HT1080 (cell line): ENCODE measurements at places on chromosomes 3 and 15. TPM values are rescaled to one million over a fixed set of nuclear protein-coding genes. Genes with fewer than 3 reads are reported as not detected.

DNA sequence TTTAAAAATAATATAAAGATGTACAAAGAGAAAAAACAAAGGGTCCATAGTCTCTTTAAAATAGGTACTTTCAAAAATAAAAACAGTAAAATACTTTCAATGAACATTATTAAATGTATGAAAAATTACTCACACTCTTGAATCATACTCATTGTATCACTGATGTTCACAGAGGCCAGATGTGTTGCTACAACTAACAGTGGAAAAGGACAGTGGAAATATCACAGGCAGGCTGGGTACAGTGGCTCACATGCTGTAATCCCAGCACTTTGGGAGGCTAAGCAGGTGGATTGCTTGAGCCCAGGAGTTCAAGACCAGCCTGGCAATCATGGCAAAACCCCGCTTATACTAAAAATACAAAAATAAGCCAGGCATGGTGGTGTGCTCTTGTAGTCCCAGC lies 26.8 kb downstream of the NPHP3 start:
- no peak for DNase-seq

DNA sequence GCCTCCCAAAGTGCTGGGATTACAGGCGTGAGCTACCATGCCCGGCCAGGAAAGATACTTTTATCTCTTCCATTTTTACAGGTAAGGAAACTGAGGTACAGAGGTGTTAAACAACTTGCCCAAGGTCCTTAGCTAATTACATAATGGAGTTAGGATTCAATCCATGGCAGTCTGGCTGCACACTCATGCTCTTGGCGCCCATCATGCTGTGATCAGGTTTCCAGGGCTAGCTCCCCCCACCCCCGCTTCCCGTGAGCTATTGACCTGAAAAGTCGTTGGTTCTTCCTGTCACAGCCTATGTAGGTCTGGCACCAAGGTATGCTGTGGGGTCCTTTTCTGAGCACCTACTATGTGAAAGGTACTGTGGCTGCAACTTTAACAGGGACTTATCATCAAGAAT lies 55.9 kb upstream of the LARS2 start:
- peak; percentile 17 for DNase-seq

DNA sequence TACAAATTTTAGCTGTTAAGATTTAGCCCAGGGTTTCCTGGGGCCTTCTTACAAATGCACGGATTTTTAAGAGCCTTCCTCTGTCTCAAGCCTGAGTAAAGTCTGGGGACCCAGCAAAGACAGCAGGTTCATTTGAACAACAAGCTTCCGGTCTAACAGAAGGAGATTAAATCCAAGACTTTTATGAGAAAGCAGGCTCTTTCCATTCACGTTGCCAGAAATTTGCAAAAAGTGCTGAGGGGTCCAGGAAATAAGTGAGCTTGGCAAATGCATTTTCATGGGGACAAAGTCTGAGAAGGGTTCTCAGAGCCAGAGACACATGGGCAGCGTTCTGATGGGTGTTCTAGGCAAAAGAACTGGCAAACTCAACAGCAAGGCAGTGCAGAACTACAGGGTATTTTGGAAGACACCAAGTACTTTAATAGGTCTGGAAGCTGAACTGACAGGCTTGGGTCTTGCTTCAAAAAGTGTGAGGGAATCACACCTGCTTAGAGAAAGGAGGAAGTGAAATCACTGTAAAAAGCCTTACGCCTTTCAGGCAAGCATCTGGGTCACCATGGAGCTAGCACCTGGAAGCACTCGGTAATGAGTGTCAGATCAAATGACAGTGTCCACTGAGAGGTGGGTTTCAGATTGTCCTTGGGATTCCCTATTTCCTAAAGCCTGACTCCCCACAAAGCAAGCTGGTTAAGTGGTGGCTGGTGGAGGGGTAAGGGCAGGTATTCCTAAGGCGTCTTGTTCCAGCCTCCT lies 115.8 kb upstream of the ARHGEF3 start:
- no peak for DNase-seq

DNA sequence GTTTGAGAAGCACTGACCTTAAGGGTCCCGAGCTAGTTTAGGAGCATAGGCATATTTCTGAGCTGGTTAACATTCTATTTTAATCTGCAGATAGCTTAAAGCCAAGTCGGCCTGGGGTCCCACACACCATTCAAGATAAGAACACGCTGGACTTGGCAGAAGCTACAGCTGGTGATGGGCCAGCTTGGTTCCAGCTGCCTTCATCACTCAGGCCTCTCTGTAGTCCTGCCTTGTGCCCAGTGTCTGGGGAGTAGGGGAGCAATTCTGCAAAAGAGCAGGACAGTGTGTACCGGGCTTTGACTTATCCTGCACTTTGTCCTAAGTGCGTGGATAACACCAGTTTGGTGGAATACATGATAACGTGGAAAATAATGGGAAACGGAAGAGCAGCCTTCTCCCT lies 164.5 kb downstream of the MEGF11 start:
- no peak for DNase-seq

CHRFAM7A gene
- total RNA-seq, result 3.9 and 5.1 TPM in 2 replicates

DNA sequence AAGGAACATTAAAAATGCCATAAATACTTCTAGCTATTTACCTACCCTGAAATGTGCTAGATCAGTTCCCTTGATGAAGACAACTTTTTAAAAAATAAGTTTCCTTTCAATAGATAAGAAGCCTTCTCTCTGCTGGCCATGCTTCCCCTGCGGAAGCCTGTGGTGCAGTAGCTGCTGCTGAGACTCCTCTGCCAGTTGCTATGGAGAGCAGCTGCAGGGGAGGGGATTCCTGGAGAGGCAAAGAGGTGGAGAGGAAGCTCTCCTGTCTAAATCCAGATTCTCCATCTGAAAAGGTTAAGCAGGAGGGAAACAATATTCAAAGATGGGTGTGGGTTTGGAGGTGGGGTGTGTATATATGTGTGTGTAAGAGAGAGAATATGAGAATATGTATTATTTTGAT lies 69.8 kb upstream of the BFSP2 start:
- no peak for DNase-seq

NOX5 gene
- total RNA-seq, result 0.03 and 1.1 TPM in 2 replicates

GRCh38 chr3:195820901-195821300 lies 9.2 kb upstream of the MUC4 start:
- no peak for DNase-seq

DAZL gene
- 0.07 TPM in 1 of 2 replicates, not detected in the other for total RNA-seq

GRCh38 chr15:31456354-31457060 lies 129.9 kb downstream of the KLF13 start:
- DNase-seq, result no peak

- DNase-seq, result peak; percentile 27
Observed at GRCh38 chr3:104785947-104786346, 580.8 kb upstream of the ALCAM start.

GRCh38 chr3:150423761-150424160 lies 15.7 kb downstream of the TSC22D2 start:
- no peak for DNase-seq

PAQR9 gene
- 0.03 TPM in 1 of 2 replicates, not detected in the other for total RNA-seq

IRAK2 gene
- 7.5 and 9.1 TPM in 2 replicates for total RNA-seq

- no peak for DNase-seq
Observed at GRCh38 chr3:168029705-168030104, 66.0 kb downstream of the GOLIM4 start.

DNA sequence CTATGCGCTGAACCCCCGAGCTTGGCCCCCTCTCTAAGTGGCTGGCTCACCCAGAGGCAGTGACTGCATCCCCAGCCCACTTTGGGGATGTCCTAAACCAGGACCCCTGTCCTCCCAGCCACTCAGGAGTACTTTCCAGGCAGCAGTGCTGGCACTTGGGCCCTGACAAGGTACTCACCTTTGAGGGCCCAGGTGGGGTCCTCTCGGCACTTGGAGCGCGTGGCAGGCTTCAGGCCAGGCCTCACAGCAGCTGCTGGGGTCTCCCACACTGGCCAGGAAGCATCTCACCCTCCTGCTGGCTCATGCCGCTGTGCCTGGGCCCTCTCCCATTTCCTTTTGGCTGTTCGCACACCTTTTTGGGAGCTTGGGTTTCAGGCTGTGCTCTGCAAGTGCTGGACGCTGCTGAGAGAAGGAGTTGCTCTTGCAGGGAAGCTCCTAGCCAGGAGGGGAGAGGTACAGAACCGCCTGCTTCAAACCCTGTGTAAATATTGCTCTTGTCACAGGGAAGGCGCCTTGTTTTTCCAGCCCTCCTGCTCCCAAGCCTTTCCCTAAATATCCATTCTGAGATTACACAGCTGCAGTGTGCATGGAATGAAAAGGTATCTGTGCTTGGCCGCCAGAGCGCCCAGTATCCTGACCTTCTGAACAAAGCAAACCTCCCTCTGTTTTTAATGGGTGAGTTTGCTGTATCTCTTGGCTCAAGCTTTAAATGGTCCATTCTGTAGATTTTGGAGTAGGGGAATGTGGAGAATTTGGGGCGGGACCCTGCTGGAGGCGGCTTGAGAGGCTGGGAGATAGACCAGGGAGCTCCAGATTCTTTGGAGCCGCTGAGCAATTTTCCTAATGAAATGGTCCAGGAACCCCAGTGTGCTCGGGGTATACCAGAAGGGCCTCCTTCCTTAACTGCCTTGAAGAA lies 45.6 kb downstream of the DNASE1L3 start:
- DNase-seq, result no peak

GABRB3 gene
- not detected in 2 replicates for total RNA-seq

- DNase-seq, result no peak
Observed at GRCh38 chr3:39154280-39155021, 1.1 kb upstream of the CSRNP1 start.

GOLGA8T gene
- total RNA-seq, result 0.06 and 0.17 TPM in 2 replicates

DNA sequence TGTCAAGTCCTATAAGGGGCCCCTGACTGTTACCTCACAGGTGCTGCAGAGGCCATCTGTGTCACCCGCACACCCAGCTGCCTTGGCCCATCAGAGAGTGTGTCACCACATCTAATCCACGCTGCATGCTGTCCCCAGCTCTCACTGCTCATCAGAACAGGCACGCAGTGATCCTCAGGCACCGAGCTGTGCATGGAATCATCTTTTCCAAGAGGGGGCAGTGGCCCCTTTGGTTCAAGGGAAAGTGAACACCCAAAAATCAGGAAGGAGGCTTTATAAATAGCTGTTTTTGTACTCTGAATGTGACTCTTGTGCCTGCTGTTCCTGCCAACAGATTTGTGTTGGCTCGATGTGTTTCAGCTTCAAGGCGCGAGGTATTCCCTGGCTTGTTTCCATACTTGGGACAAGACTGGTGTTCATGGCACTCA lies 110.3 kb upstream of the ETV5 start:
- no peak for DNase-seq

DNA sequence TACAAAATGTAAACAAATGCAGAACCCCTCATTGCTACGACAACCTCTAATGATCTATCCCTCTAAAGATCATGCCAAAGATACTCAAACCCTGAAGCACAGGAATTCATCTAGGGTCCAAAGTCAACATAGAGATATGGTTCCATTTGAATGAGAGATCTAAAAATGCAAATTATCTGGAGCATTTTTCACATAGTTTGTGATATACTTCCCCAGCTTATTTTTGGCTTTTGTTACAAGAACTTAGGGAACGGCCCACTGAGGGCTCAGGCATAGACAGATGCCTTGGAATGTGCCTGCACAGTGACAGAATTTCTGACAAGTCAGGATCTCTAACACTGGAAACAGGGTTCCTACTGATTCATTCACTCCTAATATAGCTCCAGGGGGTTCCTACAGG lies 258.9 kb upstream of the THBS1 start:
- no peak for DNase-seq

GRCh38 chr3:9864200-9864927 lies 15.7 kb downstream of the CIDEC start:
- DNase-seq, result peak; percentile 65

GRCh38 chr15:61336026-61336638 lies 107.0 kb upstream of the RORA start:
- no peak for DNase-seq

- DNase-seq, result peak; percentile 44
Observed at GRCh38 chr3:182710557-182711157, 82.6 kb upstream of the ATP11B start.

DNA sequence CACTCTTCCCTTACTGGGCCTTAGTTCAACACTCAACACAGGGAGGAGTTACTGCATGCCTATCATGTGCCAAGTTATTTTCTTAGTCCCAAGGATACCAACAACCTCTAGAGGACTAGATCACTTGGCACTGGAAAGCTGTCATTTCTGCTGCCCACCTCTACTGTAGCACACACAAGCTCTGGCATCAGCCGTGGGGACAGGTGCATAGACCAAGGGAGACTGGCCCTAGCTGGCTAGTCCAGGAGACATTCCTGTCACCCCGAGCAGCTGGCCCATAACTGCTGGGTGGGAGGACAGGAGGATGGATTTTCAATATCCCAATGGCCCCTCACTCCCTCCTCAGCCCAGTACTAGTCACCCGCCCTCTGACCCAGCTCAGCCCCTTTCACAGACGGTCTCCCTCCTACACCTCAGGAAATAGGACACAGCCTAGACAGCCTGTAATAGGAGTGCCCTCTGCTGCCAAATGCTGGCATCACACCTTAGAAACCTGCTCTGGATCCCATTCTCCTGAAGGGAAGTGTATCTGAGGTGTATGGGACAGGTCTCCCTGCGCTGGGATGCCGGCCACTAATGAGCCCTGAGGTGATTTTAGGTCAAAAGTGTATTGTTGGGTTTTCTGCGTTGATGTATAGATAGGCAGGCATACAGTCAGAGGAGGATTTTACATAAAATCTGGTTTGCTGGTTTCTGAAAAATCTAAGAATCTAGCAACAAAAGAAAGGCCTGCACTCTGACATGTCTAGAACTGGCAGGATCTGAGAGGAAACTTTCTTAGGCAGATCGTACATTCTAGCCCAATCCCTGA lies 3.4 kb upstream of the DZIP1L start:
- DNase-seq, result peak; percentile 87

DNA sequence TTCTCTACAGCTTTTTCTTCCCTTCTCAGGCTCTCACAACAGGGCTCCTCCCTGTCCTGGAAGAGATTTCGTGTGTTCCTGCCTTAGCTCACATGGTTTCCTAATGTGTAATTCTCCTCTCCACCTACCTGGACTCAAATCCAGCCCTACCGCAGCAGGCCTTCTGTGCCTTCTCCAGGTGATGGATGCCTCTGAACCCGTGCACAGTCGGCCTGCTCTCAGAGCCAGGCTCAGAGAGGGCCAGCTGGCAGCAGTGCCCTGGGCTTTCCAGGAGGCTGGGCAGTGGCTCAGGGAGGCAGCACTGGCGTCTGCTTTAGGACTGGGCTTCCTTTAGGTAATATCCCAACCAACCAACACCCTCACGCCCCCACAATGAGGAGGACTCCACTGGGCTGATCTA lies 123.2 kb upstream of the TMC3 start:
- no peak for DNase-seq

DNA sequence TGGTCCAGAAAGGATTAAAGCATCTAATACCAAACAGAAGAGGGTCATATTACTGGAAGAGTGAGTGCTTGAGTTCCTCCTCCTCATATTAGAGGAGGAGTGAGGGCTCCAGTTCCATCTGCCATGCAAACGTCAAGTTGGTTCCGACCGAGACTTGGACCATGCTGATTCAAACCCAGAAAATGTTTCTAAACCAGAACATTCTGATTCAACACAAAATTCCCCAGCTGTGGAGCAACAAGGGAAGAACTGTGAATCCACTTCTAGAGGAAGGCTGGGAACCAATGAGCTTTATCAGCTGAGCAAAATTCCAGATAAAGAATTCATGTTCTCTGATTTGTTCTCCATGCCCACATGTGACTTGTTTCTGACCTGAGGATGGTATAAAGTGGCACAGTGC lies 135.6 kb upstream of the WNT5A start:
- DNase-seq, result no peak
